ENCODE measurements at places on chromosomes 4 and X. TPM values are rescaled to one million over a fixed set of nuclear protein-coding genes. Genes with fewer than 3 reads are reported as not detected.

Gene HTN1
- not detected for polyA plus RNA-seq

Gene HEPH
- polyA plus RNA-seq, result 0.68 TPM

Gene UGT2B15
- 75.8 TPM for polyA plus RNA-seq

Gene MAGEB1
- not detected for polyA plus RNA-seq

Gene SPANXN3
- polyA plus RNA-seq, result not detected

Gene LRP2BP
- 0.09 TPM for polyA plus RNA-seq

Gene SOD3
- polyA plus RNA-seq, result 8.1 TPM

Gene STK26
- 3.4 TPM for polyA plus RNA-seq
